ENCODE measurements at places on chromosomes 2 and 18.

GRCh38 chr2:69890881-69891280 is 2.9 kb upstream of the SNRNP27 start:
- DNase-seq: no peak

DNA sequence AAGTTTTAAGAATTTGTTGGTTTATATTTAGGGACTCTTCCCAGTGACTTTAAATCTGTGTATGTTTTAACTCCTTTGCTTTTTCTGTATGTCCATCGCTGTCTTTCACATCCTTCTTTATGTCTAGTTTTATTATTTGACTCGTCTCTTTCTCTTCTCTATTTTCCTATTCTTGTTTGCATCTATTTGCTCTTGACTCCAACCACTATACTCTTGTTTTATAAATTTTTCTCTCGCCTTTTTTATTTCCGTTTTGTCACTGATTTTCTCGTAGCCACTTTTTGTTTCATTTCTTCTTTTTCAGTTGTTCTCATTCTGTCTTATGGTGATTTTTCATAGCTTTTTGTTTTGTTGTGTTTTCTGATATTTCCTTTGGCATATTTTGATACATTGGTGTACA is 170.5 kb upstream of the NETO1 start:
- no peak for DNase-seq

GRCh38 chr2:29014331-29014730 is 33.2 kb downstream of the TOGARAM2 start:
- DNase-seq: no peak

GRCh38 chr2:218814540-218815243 is 16.9 kb downstream of the PRKAG3 start:
- no peak for DNase-seq

GRCh38 chr2:191625016-191625415 is 52.9 kb upstream of the NABP1 start:
- DNase-seq: no peak

Data from large intestine (tissue), 12 donors.